ENCODE measurements at places on chromosomes 12 and 14.

- DNase-seq: no peak
Observed at GRCh38 chr14:67736771-67737170, 35.1 kb downstream of the RDH12 start.

DNA sequence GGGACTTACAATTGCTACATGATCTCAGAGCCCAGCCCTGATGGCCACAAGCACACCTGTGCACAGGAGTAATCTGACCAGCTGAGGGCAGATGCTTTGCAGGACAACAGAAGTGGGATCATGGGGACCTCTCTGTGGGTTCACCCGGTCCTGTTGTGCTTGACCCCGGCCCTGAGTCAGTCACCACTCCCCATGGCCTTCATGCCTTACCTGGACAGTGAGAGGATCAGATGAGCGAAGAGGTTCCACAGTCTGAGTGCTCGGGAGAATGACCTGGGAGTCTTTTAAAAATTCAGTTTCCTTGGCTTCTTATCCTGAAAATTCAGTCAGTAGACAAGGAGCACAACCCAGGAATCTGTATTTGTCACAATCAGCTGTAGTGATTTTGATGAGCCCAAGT, 88.1 kb downstream of the NTF3 start:
- no peak for DNase-seq

DNA sequence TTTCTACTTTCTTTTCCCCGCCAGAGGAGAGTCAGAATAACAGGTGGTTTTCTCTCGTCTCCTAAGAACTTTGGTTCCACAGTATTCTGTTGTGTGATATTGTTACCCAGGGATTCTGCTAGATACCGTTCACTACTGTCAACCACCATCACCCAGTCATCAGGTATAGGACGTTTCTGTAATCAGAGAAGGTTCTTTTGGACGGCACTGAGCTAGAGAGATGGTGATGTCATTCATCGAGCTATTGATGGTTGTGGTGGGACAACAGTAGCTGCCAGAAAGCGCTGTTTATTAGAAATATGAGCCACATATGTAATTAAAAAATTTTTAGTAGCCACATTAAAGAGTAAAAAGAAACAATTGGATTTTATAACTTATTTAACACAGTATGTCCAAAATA, 17.0 kb downstream of the ERC1 start:
- no peak for DNase-seq

GRCh38 chr14:55715889-55716288, 135.9 kb downstream of the KTN1 start:
- DNase-seq: peak; percentile 73

- no peak for DNase-seq
Observed at GRCh38 chr12:1703771-1704722, 13.2 kb downstream of the ADIPOR2 start.

- no peak for DNase-seq
Observed at GRCh38 chr12:45909041-45909713, 81.2 kb downstream of the SCAF11 start.

- DNase-seq: no peak
Observed at GRCh38 chr12:88181881-88182280, 39.8 kb downstream of the TMTC3 start.

GRCh38 chr12:117216686-117217085, 26.4 kb upstream of the FBXO21 start:
- DNase-seq: no peak

GRCh38 chr12:110111476-110112334, 12.5 kb upstream of the IFT81 start:
- DNase-seq: no peak

GRCh38 chr14:92675421-92675820, 73.0 kb downstream of the LGMN start:
- DNase-seq: no peak

All from AG09309 (cell line).